ENCODE measurements at places on chromosomes 2 and 18.

GRCh38 chr2:46815121-46815802 is 100.3 kb downstream of the MCFD2 start:
- no peak for ATAC-seq
- H3K4me3 ChIP-seq: no peak overlapping the region
- H3K27me3 ChIP-seq: peaks cover 7% of the 10 kb centered on the region
- H3K36me3 ChIP-seq: no peaks in the 10 kb centered on the region
- no peak overlapping the region for H3K27ac ChIP-seq
- H3K4me1 ChIP-seq: no peaks in the 10 kb centered on the region

- no peaks in the 10 kb centered on the region for H3K36me3 ChIP-seq
- no peaks in the 10 kb centered on the region for H3K27me3 ChIP-seq
- no peak for ATAC-seq
- H3K27ac ChIP-seq: no peak overlapping the region
Measured at GRCh38 chr2:119702203-119702917, 23.4 kb downstream of the TMEM177 start.

DNA sequence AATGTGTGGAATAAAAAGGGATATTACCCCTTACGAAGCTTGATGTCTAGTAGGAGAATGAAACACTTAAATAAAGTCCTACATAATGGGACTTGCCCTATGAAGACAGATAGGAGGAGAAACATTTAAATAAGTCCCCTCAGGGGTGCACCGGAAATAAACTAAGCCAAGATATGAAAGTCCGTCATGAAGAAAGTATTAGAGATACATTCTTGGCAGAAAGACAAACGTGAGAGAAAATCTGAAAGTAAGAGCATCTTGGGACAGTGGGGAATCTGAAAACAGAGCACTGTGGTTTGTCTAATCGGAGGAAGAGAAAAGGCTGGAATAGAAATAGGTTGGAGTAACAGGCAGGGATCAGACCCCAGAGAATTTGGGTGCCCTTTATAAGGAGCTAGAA is 516.9 kb upstream of the DSEL start:
- no peaks in the 10 kb centered on the region for H3K36me3 ChIP-seq
- H3K4me3 ChIP-seq: no peak overlapping the region
- H3K4me1 ChIP-seq: no peaks in the 10 kb centered on the region
- H3K27me3 ChIP-seq: no peaks in the 10 kb centered on the region

GRCh38 chr18:78914249-78914935 is 65.2 kb upstream of the SALL3 start:
- no peak overlapping the region for H3K27ac ChIP-seq
- no peak for ATAC-seq
- no peaks in the 10 kb centered on the region for H3K4me1 ChIP-seq
- H3K4me3 ChIP-seq: no peak overlapping the region
- H3K27me3 ChIP-seq: peaks cover 11% of the 10 kb centered on the region

- peak; percentile 78 for ATAC-seq
- peak overlapping the region; percentile 78 for H3K27ac ChIP-seq
- H3K27me3 ChIP-seq: peaks cover 6% of the 10 kb centered on the region
- H3K4me1 ChIP-seq: peaks cover 22% of the 10 kb centered on the region
- peak overlapping the region; percentile 12 for H3K4me3 ChIP-seq
Measured at GRCh38 chr18:35577045-35577848, 4.3 kb upstream of the GALNT1 start.

DNA sequence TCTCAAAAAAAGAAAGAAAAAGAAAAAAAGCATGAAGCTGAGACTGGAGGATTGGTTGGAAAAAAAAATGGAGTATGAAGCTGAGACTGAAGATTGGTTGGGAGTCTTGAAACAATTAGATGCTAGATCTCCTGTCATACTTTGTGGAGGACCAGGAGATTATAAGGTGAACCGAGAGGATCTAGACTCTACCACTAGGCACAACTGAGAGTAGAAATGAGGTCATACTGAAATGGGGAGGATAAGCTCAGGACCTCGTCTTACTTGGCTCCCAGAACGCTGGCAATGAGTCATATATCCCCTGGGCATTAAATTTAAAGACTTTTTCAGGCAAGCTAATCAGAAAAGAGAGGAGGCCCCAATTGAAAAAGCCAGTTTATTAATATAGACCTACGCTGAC is 3.3 kb upstream of the ORC2 start:
- H3K27ac ChIP-seq: peak overlapping the region; percentile 32
- ATAC-seq: peak; percentile 25
- peak overlapping the region; percentile 9 for H3K4me3 ChIP-seq
- no peaks in the 10 kb centered on the region for H3K27me3 ChIP-seq
- H3K4me1 ChIP-seq: peaks cover 41% of the 10 kb centered on the region
- H3K36me3 ChIP-seq: peaks cover 19% of the 10 kb centered on the region

- H3K36me3 ChIP-seq: no peaks in the 10 kb centered on the region
- H3K4me3 ChIP-seq: no peak overlapping the region
- no peaks in the 10 kb centered on the region for H3K27me3 ChIP-seq
- no peak for ATAC-seq
- H3K27ac ChIP-seq: no peak overlapping the region
- no peaks in the 10 kb centered on the region for H3K4me1 ChIP-seq
Measured at GRCh38 chr2:77922567-77922966, 400.4 kb upstream of the LRRTM4 start.

- H3K4me1 ChIP-seq: peaks cover 24% of the 10 kb centered on the region
- no peak overlapping the region for H3K27ac ChIP-seq
- peak overlapping the region; percentile 26 for H3K4me3 ChIP-seq
Measured at GRCh38 chr2:119694845-119695521, 16.0 kb downstream of the TMEM177 start.

GRCh38 chr2:219451661-219452360 is 17.2 kb downstream of the SPEG start:
- no peaks in the 10 kb centered on the region for H3K4me1 ChIP-seq
- no peak for ATAC-seq
- H3K27me3 ChIP-seq: peaks cover 9% of the 10 kb centered on the region
- no peak overlapping the region for H3K27ac ChIP-seq
- peaks cover 4% of the 10 kb centered on the region for H3K36me3 ChIP-seq

DNA sequence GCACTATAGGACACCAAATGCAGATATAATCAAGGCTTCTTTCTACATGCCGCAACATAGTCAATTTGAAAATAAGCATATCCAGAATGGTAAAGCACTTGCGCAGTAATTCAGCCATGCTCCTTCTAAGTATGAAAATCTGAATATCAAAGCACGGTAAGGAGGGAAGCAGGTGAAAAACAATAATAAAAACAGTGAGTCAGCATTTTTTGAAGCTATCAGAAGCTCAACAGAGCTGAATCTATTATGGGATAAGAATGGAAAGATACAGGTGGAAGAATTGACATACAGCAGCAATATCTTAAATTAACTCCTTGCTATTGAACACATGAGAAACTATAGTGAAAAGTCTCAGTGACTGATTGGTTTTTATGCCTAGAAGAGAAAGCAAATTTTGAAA is 266.3 kb downstream of the NRXN1 start:
- H3K27me3 ChIP-seq: no peaks in the 10 kb centered on the region
- ATAC-seq: no peak
- no peak overlapping the region for H3K27ac ChIP-seq
- H3K36me3 ChIP-seq: no peaks in the 10 kb centered on the region
- H3K4me1 ChIP-seq: no peaks in the 10 kb centered on the region
- no peak overlapping the region for H3K4me3 ChIP-seq

DNA sequence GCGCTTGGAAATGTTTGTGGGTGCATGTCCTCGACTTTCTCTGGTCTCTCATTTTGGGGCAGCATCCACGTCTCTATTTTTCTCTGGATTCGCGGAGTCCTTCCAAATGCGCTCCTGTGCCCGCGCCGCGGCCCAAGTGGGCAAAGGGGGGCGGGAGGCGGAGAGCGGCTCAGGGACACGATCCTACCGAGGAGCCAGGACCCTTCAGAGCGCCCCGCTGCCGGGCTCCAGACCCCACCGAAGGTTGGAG is 990 bp downstream of the EPAS1 start:
- H3K36me3 ChIP-seq: peaks cover 11% of the 10 kb centered on the region
- H3K27me3 ChIP-seq: peaks cover 43% of the 10 kb centered on the region
- peak overlapping the region; percentile 84 for H3K4me3 ChIP-seq

DNA sequence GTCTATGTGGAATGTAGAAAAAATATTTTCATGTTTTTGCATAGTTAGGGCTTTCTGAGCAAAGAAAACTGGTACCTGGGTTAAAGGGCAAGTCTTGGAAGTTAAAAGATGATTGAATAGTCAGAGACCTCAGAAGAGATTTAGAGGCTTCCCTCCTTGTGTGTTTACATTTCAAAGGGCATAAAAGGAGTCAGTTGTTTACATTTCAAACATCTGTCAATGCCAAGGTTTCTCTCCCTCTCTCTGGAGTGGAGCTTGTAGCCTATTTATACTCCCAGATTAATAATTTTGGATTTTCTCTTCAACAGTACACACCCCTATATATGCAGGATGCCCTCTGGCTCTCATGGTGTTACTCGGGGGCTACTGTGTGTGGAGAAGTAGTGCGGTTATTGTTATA is 8.6 kb downstream of the M1AP start:
- ATAC-seq: no peak
- peaks cover 26% of the 10 kb centered on the region for H3K27me3 ChIP-seq
- H3K4me3 ChIP-seq: no peak overlapping the region
- no peak overlapping the region for H3K27ac ChIP-seq

DNA sequence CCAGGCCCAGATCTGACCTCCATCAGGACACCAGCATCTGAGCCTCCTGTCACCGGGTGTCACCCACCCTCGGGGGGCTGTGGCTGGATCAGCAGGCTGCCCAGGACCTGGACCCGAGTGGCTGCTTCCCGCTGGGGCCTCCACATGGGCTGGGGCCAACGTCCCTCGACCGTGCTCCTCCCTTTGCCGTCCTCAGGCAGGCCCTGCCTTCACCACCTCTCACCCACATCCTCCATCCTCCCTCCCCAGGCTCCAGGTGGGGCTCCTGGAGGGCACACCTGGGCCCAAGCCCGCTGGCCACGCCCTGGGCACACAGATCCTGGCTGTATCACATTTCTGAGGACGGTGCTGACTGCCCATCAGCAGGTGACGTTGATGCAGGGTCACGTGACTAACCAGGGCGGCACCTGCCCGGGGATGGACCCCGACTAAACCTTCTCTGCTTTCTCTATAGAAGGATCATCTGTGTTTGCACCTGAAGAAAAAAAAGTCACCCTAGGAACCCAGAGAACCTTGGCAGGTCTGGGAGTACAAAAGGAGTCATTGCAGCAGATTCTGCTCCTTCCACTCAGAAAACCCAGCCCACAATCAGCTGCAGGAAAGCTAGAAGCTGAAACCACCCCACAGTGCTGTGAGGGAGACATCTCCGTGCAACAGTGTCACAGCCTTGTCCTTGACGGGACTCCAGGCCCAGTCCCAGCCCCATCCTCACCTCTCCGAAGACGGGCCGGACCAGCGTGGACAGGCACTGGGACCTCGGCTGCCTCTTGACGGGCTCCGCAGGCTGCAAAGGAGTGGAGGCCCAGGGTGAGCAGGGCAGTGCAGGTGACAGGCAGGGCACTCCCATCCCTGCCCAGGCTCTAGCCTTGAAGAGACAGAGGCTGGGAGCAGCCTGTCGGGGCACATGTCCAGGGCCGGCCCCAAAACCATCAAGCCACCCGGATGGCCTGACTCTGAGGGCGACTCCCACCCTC is 11.2 kb downstream of the STK25 start:
- peaks cover 35% of the 10 kb centered on the region for H3K36me3 ChIP-seq
- no peaks in the 10 kb centered on the region for H3K27me3 ChIP-seq
- H3K4me3 ChIP-seq: no peak overlapping the region
- no peak for ATAC-seq

DNA sequence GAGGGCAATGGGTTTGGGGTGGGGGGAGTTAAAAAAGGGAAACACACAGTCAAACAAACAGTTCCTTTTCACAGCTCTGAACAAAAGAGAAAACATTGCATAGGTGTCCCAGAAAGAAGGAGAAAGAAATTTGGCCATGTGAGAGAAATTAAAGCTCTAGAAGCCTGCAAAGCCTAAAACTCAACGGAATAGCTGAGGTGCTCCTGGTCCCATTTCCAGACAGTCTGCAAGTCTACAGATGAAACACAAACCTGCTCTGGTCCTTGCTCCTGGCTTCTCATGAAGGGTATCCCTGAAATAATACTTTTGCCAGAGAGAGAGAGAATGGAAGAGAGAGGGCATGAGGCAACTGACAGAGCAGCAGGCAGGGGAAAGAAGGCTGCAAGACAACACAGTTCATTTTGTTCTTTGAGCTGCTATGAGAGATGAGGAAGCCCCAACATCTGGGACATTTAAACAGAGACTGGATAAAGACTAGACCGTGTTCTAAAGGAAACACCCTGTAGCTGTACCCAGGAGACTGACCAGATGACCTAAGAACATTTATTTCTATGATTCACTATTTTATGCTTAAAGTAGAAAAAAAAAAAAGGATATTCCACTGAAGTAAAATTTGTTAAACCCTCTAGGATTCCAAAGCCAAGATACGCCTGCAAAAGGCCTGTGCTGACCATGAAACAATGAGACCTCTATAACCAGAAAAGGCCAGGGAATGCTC is 57.3 kb upstream of the CYP26B1 start:
- no peak overlapping the region for H3K27ac ChIP-seq
- no peaks in the 10 kb centered on the region for H3K36me3 ChIP-seq
- no peaks in the 10 kb centered on the region for H3K27me3 ChIP-seq
- H3K4me3 ChIP-seq: no peak overlapping the region
- no peaks in the 10 kb centered on the region for H3K4me1 ChIP-seq
- no peak for ATAC-seq

DNA sequence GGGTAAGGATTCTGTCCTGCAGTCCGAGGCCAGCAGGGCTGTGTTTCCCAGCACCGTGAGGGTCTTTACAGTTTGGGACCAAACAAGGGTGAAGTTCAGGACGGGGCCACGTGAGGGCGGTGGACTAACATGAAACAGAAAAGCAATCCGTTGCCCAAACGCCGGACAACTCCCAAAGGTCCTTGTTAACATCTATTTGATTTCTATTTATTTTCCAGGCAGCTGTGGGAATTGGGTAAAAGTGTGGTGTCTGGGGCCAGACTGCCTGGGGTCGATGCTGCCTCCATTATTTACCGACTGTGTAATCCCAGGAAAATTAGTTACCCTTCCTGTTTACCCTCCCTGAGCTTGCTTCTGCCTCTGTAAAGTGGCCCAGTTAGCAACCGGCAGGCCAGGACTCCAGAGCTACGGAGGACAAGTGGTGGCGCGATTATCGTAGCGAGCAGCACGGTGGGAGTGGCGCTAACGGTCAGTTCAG is 66.3 kb upstream of the TCF7L1 start:
- no peak for ATAC-seq
- H3K4me3 ChIP-seq: no peak overlapping the region
- H3K4me1 ChIP-seq: no peaks in the 10 kb centered on the region
- H3K27me3 ChIP-seq: peaks cover 21% of the 10 kb centered on the region
- no peaks in the 10 kb centered on the region for H3K36me3 ChIP-seq

DNA sequence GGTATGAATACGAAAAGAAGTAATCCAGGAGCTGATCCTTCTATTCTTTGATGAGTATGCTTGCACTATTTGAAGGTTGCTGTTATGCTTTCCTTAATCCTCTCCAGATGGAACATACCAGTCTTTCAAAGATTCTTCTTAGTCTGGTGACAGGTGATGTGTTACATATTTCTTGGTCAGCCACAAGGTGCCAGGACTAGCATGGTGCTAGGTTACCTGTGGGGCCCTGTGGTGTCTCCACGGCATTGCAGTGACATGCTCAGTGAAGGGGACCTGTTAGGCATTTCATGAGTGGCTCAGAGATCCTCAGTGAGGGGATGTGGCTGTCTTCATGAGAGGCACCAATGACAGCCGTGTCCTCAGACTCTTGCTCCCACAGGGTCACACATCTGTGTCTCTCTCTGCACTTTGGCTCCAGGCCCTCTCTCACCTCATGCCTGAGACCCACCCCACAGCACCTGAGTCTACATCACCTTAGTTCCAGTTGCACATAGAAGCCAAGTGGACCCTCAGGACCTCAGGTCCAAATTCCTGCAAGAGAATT is 13.1 kb upstream of the RAB31 start:
- no peak for ATAC-seq
- H3K4me3 ChIP-seq: no peak overlapping the region
- no peak overlapping the region for H3K27ac ChIP-seq
- H3K27me3 ChIP-seq: peaks cover 28% of the 10 kb centered on the region
- H3K4me1 ChIP-seq: no peaks in the 10 kb centered on the region

Data from activated T-helper 17 cell treated with anti-CD3 and anti-CD28 coated beads, Interleukin-2, amount 50 U/mL, for 72 hours (primary cell).